Activated naive CD8-positive, alpha-beta T cell treated with anti-CD3 and anti-CD28 coated beads, Interleukin-2, amount 50 U/mL, for 24 hours (primary cell): ENCODE measurements at places on chromosomes 2 and 18.

DNA sequence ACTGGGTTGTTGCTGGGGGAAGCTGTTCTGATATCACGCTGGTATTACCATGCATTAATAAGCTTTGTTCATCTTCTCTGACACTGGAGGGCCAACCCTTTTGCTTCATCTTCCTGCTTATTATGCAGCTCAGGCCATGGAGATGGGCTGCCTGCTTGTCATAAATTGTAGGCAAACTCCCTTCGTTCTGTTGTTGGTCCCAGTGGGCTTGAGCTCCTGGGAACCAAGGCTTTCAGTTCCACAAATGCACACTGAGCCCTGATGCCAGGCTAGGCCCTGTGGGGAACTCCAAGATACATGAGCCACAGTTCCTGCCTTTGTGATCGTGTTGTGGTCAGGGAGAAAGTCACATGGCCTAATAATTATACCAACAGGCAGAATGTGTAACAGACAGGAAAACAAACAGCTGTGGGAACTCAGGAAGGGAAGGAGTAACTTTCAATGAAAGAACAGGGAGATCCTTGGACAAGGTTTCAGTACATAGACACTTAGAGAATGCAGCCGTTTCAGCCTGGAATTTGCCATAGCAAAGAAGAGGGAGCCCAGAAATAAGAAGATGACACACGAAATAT is 49.0 kb upstream of the BCL2L11 start:
- no peak for DNase-seq
- H3K27ac ChIP-seq: no peak overlapping the region
- H3K4me1 ChIP-seq: no peaks in the 10 kb centered on the region
- no peaks in the 10 kb centered on the region for H3K36me3 ChIP-seq
- peaks cover 19% of the 10 kb centered on the region for H3K27me3 ChIP-seq

DNA sequence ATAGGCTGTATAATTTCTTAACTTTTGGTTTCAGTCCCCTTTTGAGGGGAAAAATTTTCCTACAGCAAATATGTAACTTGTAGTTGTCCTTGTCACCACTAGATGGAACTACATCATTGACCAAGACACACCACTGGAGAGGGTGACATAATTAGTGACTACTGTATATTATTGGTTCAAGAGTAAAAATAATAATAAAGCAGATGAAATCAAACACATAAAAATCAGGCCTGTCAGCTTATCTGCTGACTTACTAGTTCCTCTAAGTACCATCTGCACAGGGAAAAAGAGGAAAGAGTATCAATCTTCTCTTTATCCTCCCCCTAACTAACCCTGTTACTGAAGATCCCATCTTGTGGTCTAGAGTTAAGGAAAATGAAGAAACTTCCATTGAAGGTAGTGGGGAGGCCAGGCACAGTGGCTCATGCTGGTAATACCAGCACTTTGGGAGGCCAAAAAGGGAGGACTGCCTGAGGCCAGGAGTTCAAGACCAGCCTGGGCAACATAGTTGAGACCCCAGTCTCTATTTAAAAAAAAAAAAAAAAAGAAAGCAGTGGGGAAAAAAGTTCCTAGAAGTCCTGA is 29.6 kb upstream of the ENOSF1 start:
- H3K27me3 ChIP-seq: no peaks in the 10 kb centered on the region
- H3K4me3 ChIP-seq: no peak overlapping the region
- peaks cover 2% of the 10 kb centered on the region for H3K4me1 ChIP-seq

DNA sequence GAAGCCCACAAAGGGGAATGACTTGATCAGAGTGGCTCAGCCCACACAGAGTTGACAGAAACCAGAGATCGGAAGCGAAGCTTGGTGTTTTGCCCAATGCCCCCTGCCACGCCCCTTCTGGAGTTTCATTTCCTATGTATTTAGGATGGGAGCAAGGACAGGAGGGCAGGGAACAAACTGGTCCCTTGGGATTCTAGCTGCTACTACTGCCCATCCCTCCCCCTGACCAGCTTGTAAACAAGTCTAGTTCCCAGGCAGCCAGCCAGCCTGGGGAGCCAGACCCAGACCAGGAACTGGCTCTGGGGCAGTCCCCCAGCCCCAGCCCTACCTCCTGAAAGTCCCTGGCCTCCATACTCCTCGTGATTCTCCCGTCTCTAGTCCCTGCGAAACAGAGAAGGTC is 8.3 kb downstream of the WNT6 start:
- H3K36me3 ChIP-seq: no peaks in the 10 kb centered on the region
- no peak overlapping the region for H3K27ac ChIP-seq
- DNase-seq: no peak
- H3K27me3 ChIP-seq: peaks cover 55% of the 10 kb centered on the region
- no peak overlapping the region for H3K4me3 ChIP-seq
- peaks cover 13% of the 10 kb centered on the region for H3K4me1 ChIP-seq

DNA sequence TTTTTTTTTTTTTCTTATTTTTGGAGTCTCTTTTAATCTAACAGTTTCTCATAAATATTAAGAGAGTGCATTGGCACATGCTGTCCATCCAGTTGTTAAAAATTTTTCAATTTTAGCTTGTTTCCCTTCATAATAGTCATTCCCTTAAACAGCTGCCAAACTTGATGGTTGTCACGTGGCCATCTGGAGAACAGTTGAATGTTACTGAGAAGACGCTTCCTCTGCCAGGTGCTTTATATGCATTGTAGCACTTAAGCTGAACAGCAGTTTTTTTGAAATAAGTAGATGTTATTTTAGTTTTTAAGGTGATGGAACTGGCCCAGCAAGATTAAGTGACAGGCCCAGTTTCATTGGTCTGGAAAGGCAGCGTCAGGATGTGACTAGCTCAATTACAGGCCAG is 3.3 kb downstream of the SMARCAL1 start:
- H3K36me3 ChIP-seq: peaks cover 28% of the 10 kb centered on the region
- H3K27ac ChIP-seq: no peak overlapping the region
- H3K27me3 ChIP-seq: no peaks in the 10 kb centered on the region
- DNase-seq: no peak

- no peak for DNase-seq
- no peak overlapping the region for H3K4me3 ChIP-seq
- no peak overlapping the region for H3K27ac ChIP-seq
- H3K4me1 ChIP-seq: no peaks in the 10 kb centered on the region
Observed at GRCh38 chr2:119475857-119476244, 44.2 kb downstream of the TMEM37 start.

- H3K4me1 ChIP-seq: peaks cover 10% of the 10 kb centered on the region
- no peak overlapping the region for H3K4me3 ChIP-seq
Observed at GRCh38 chr2:236616031-236616430, 46.4 kb downstream of the ACKR3 start.

DNA sequence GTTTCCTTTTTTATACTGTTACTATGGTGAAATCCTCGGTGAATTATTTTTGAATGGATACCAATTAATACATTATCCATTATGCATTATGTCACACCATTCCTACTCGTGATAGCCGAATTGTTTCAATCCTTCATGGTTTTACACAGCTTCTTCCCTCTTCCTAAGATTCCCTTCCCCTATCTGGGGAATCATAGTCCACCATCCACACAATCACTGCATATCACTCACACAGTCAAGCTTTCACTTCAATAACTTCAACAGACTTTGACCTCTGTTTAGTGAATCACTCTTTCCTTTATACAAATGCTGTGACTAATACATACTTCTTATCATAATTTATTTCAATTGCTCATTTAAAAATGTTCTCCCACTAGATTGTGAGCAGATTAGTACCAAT is 1108.1 kb upstream of the LRRTM1 start:
- no peaks in the 10 kb centered on the region for H3K27me3 ChIP-seq
- H3K4me1 ChIP-seq: no peaks in the 10 kb centered on the region
- DNase-seq: no peak
- no peak overlapping the region for H3K27ac ChIP-seq
- no peak overlapping the region for H3K4me3 ChIP-seq

GRCh38 chr2:235116885-235117492 is 165.2 kb downstream of the SH3BP4 start:
- H3K36me3 ChIP-seq: peaks cover 4% of the 10 kb centered on the region
- H3K4me3 ChIP-seq: no peak overlapping the region
- no peaks in the 10 kb centered on the region for H3K4me1 ChIP-seq
- peaks cover 28% of the 10 kb centered on the region for H3K27me3 ChIP-seq

GRCh38 chr2:104969564-104969963 is 68.3 kb upstream of the MRPS9 start:
- no peak overlapping the region for H3K27ac ChIP-seq
- H3K4me1 ChIP-seq: no peaks in the 10 kb centered on the region
- peaks cover 8% of the 10 kb centered on the region for H3K27me3 ChIP-seq
- DNase-seq: no peak
- H3K36me3 ChIP-seq: no peaks in the 10 kb centered on the region

DNA sequence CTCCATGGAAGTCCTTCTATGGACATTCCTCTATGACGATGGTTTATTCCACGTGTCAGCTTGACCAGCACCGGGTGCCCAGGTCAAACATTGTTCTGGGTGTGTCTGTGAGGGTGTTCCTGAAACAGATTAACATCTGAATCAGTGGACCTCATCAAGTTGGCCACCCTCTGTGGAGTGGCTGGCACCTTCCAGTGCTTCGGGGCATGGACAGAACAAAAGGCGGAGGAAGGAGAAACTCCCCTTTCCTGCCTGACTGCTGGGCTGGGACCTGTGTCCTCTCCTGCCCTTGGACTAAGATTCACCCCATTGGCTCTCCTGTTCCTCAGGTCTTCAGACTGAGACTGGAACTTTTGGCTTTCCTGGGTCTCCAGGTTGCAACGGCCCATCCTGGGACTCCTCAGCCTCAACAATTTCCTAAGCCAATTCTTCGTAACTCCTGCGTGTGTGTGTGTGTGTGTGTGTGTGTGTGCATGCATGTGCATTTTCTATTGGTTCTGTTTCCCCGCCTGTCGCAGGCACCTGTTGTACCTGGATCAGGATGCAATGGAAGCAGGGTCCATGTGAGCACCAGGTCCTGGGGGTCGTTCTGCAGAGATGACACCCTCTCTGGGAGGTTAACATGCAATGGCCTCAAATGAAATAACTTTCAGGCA is 357.2 kb upstream of the SALL3 start:
- peaks cover 3% of the 10 kb centered on the region for H3K4me1 ChIP-seq
- no peak overlapping the region for H3K27ac ChIP-seq
- no peak for DNase-seq
- H3K4me3 ChIP-seq: no peak overlapping the region

DNA sequence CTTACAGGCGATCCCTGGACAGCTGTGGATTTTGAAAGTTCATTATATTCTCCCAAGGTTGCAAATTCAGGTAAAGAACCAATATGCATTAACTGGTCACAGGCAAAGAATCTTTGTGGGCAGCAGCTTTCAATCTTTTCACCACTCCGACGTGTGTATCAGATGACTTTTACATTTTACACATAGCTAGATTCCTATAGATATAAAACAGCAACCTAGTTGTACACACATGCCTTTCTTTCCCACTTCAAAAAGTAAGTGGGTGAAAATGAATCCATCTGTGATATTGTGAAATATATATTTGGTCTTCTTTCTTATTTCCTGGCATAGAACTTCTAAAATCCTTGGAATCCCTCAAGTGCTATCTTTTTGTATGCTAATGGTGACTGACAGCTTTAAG is 72.5 kb downstream of the SCG2 start:
- no peak overlapping the region for H3K27ac ChIP-seq
- H3K27me3 ChIP-seq: peaks cover 2% of the 10 kb centered on the region
- H3K36me3 ChIP-seq: no peaks in the 10 kb centered on the region

DNA sequence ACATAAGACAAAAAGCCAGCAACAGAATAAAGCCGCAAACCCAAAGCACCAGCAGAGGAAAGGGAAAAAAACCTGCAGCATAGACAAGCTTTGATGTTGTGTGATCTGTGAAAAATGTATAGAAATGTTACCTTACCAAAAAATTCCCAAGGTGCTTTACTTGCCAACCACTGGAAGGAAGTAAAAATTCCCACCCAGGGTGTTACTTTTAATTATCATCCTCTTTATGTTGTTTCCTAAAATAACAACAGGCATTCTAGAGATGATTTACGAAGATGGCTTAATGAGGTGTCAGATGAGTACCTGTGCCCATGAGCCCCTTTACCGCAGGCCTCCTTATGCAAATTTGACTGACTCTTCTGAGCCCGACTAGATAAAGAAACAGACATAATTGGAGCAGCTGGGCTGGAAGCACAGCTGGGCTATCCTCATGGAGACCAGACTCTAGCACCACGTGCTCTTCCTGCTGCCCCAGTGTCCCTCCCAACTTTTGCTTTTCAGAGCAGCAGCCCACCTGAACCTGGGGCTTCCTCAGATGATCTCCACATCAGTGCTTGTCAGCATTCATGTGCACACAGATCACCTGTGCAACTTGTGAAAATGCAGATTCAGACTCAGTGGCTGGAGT is 41.5 kb downstream of the SRSF7 start:
- peak; percentile 34 for DNase-seq
- peaks cover 54% of the 10 kb centered on the region for H3K4me1 ChIP-seq
- H3K27me3 ChIP-seq: no peaks in the 10 kb centered on the region
- H3K36me3 ChIP-seq: peaks cover 31% of the 10 kb centered on the region
- H3K27ac ChIP-seq: peak overlapping the region; percentile 79

GRCh38 chr2:180328795-180329422 is 321.8 kb upstream of the CWC22 start:
- H3K4me3 ChIP-seq: no peak overlapping the region
- H3K4me1 ChIP-seq: no peaks in the 10 kb centered on the region
- H3K27me3 ChIP-seq: no peaks in the 10 kb centered on the region
- no peaks in the 10 kb centered on the region for H3K36me3 ChIP-seq

DNA sequence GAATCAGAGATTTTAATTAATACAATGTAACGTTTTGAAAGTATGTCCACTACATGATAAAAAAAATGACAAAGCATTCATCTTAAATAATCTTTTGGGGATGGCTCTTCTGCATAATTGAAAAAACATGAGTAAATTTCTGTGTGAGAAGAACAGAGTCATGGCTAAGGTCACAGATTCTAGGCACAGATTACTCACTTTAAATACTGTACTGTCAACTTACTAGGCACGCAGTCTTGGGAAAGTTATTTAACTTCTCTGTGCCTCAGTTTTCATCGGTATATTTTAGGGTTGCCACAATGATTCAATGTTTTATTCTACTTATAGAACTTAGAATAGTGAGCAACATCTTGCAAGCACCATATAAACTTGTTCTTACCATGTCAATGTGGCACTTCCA is 49.2 kb downstream of the TMEFF2 start:
- peaks cover 5% of the 10 kb centered on the region for H3K27me3 ChIP-seq
- H3K27ac ChIP-seq: no peak overlapping the region
- H3K36me3 ChIP-seq: no peaks in the 10 kb centered on the region
- DNase-seq: no peak

DNA sequence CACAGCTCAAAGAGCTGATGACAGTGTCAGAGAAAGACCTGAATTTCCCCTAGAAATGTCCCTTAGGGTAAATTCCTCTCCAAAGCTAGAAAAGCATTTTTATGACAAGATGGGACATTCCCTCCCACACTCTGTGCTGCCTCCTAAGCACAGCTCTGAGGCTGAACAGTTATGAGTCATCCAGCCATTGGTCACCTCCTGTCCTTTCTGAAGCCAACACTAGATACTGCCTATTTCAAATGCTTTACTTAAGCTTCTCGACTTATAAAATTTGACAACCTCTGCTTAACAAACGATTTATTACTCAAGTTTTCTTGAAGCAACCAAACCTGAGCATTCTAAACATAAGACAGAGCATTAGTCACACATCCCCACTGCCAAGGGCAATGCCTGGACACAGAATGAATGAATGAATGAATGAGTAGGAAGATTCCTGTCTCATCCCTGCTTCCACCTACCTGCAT is 35.4 kb downstream of the B4GALT6 start:
- peaks cover 21% of the 10 kb centered on the region for H3K4me1 ChIP-seq
- no peak overlapping the region for H3K4me3 ChIP-seq
- H3K36me3 ChIP-seq: no peaks in the 10 kb centered on the region
- DNase-seq: no peak
